HAP-1 (cell line): ENCODE measurements at places on chromosomes 1 and 21.

DNA sequence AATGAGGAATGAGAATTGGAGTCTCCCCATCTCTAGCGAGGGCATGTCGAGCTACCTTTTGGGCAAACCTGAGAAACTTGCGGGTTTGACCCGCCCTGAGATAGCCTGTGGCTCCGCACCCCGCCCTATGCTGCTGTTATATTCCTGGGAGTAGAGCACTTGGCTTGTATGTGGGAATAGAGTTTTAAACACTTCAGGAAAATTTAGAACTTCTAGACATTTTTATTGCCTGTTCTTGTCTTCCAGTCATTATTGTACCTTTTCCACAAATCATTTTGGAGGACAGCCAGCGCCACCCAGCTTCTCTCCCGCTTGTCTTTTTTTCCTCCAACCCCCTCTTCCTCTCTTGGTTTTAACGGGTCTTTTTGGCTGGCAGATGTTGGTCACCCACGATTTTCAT is 738 bp downstream of the GNPAT start:
- peak; percentile 19 for DNase-seq

- DNase-seq = no peak
Observed at GRCh38 chr1:215215846-215216245, 133.3 kb downstream of the KCNK2 start.

DNA sequence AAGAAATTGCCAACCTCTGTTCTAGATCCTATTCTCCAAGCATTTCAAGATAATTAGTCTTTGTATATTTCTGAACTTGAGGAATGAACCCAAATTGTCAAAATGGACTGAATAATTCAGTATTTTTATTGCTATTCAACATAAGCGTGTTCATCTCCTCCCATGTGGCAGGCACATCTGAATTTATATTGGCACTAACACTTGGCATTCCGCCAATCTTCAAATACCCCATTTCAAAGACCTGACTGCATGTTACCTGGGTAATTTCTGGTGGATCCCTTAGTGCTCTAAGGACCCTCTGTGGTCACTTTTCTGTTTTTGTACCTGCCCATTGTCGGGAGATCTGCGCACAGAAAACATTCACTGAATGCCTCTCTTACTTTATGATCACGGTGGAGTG is 66.6 kb downstream of the BACE2 start:
- DNase-seq = no peak

DNA sequence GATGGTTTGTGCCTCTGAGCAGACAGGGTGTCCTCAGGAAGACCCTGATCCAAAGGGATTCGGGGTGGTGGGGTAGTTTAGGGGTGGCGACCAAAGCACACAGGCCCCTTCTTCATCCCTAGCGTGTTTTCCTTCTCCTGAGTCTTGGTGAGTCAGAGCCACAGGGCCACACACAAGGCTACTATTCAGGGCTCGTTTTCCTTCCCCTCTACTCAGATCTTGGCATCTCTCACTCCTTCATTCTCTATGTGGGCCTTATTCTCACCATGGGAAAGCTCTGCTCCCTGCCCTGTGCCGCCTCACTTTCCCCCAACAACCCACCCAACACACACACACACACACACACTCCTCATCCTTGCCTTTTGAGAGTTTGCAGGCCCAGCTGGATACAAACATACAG is 43.6 kb upstream of the WNT2B start:
- no peak for DNase-seq

DNA sequence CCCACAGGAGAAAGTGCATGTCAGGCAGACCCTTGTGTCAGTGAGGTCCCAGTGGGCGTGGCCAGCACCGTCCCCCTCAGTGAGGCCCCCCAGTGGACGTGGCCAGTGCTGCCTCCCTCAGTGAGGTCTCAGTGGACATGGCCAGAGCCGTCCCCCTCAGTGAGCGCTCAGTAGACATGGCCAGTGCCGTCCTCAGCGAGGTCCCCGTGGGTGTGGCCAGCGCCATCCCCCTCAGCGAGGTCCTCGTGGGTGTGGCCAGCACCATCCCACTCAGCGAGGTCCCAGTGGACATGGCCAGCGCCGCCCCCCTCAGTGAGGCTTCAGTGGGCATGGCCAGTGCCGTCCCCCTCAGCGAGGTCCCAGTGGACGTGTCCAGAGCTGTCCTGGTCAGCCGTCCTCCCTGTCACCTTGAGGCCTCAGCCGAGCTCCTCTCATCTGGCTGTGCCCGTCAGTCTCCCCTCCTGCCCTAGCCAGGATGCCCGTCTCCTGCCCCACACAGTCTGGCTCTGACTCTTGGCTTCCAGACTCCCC is 35.5 kb downstream of the PDE9A start:
- no peak for DNase-seq

DNA sequence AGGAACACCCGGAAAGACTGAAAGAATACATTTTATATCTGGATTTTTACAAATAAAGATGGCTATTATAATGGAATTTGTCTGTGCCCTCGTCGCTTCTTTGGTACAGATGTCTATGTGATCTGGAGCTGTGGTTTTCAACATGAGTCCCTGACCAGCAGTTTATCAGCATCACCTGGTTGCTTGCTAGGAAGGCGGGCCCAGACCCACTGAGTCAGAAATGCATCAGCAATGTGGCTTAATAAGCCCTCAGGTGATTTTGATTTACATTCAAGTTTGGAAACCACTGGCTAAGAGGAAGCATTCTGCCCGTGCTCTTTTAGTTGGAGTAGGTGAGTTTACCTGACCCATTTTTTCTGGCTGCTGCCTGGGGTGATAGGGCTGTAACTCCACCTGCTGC is 31.7 kb downstream of the ATP1A1 start:
- no peak for DNase-seq

DNA sequence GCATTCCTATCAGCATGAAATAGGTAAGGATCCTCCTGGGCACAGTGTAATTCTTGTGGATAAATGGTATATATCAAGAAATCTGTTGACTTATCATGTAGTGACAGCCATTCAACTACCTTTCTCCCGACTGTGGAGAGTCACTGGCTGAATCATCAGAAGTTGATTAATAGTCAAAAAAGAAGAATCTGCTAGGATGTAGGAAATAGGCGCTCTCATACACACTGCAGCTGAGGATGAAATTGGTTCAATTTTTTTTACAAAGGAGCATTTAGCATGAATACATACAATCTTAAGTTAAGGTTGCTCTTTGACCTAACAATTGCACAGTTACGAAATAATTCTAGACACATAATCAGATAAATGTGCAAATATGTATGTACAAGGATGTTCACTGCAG is 486.8 kb downstream of the ADGRL2 start:
- no peak for DNase-seq

- DNase-seq = no peak
Observed at GRCh38 chr1:53551428-53551995, 92.3 kb downstream of the DMRTB1 start.

GRCh38 chr1:88341447-88341846 is 342.6 kb upstream of the PKN2 start:
- no peak for DNase-seq

DNA sequence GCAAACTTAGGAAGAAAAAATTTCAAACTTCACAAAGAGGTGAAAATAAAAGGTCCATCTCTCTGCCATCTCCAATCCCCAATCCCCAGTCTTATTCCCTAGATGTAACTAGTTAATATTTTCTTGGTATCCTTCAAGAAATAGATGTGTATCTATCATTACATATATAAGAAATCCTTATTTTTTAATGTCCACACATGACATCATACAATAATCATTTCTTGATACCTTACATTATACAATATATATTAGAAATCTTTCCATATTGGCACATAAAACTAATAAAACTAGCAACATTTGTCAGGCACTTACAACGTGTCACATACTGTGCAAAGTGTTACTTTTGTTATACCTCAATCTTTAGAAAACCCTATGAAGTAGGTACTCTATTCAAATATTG is 16.2 kb downstream of the DOCK7 start:
- no peak for DNase-seq

DNA sequence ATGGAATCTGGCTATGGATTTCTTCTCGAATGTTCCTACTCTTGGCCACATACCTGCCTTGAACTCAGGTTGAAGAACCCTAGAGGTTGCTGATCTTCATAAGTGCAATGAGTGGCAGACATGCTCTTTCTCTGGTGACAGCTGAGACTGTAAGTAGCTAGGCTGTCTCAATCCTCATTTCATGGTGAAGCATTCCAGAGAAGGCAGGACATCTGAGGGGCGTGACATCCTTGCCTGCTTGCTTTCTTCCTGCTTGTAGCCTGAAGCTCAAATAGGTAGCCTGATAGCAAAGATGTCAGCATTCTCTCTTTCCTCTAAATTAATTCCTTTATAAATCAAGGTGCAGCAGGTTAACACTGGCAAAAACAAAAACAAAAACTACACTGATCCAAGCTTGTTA is 114.6 kb upstream of the MAGI3 start:
- DNase-seq = no peak

DNA sequence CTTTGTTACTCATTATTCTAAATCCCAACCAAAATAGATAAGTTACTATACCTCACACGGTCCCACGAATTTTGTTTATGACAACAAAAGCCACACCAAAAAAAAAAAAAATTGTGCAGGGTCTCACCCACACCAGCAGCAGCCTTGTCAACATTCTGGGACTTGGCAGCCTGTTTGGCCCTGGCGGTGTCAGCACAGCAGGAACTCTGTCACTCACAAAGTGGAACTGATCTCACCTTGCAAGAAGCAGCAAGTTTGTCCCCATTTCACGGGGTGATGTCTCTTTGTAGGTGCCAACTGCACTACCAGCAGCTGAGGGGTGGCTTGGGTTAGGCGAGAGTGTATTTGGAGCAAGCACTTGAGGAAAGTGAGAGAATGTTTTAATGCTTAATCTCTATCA is 75.0 kb upstream of the CHRM3 start:
- DNase-seq = no peak

DNA sequence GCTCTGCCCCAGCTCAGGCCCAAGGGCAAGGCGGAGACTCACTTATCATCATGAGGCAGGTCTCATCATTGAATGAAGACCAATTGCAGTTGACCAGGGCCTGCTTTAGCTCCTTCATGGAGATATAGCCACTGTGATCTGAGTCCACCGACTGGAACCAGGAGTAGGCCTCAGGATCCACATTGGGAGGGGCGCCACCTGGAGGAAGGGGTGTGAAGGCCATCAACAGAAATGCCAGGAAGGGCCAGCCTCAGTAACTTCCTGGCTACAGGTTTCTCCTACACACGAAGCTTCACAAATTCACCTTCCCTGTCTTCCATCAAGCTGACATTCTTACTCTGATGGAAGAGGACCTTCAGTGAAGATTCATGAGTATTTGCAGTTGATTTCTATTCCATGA is 11.6 kb downstream of the PEF1 start:
- no peak for DNase-seq

DNA sequence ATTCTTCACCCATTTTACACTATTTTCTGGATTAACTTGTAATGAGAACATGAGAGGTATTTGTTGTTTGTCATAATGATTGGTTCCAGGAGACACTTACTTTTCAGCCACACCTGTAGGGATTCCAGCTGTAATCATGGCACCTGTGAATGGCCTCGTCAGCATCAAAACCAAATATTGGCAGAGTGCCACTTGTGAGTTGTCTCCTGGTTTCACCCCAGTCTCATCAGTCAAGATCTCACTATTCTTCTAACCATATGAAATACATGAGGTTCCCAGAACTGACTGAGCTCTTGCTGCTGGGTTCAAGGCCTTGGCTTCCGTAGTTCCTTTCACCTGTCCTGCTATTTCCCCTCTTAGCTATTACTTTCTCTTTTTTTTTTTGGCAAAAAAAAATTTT is 246.6 kb upstream of the ADGRL2 start:
- DNase-seq = no peak

DNA sequence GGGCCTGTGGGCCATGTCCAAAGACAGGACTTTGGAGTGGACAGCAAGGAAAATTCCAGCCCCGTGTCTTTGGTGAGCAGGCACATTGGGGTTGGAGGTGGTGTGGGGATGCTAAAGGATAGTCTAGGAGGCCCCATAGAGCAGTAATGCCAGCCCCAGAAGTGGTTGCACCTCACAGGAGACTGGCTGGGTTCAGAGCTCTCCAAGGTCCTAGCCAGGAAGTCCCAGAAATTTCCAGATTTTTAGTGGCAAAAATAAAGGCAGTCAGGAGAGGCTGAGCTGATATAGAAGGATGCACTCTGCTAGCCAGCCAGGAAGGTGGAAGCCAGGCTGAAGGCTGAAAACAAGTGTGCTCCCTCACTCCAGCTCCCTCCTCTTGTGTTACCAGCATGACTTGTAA is 144.0 kb upstream of the KCND3 start:
- DNase-seq = no peak

GRCh38 chr1:184409011-184409410 is 22.2 kb downstream of the C1orf21 start:
- no peak for DNase-seq
